ENCODE measurements at places on chromosomes 11 and 22. TPM values are rescaled to one million over a fixed set of nuclear protein-coding genes. Genes with fewer than 3 reads are reported as not detected.
A peak's percentile ranks its signal among the peaks of the same experiment; 100 is the strongest.

Gene PAMR1
- 0.08 TPM for total RNA-seq

Gene OR51I1
- not detected for total RNA-seq

Gene CCND1
- total RNA-seq, result 2.6 TPM

Gene APOL4
- total RNA-seq, result 0.13 TPM

Gene DDI1
- not detected for total RNA-seq

Gene CLDN5
- not detected for total RNA-seq

Gene SLCO2B1
- 1.1 TPM for total RNA-seq

Gene OR5D13
- total RNA-seq, result not detected

Gene KRTAP5-7
- not detected for total RNA-seq

GRCh38 chr22:36469094-36469710 is 12.2 kb downstream of the TXN2 start:
- no peak overlapping the region for H3K4me3 ChIP-seq
- H3K4me1 ChIP-seq, result peaks cover 4% of the 10 kb centered on the region
- no peak overlapping the region for H3K27ac ChIP-seq
- DNase-seq, result no peak
- H3K27me3 ChIP-seq, result no peaks in the 10 kb centered on the region
- peaks cover 24% of the 10 kb centered on the region for H3K36me3 ChIP-seq

GRCh38 chr11:125123947-125124617 is 12.7 kb upstream of the TMEM218 start:
- H3K27me3 ChIP-seq, result no peaks in the 10 kb centered on the region
- no peaks in the 10 kb centered on the region for H3K4me1 ChIP-seq
- H3K4me3 ChIP-seq, result no peak overlapping the region
- no peak for DNase-seq
- H3K36me3 ChIP-seq, result no peaks in the 10 kb centered on the region

DNA sequence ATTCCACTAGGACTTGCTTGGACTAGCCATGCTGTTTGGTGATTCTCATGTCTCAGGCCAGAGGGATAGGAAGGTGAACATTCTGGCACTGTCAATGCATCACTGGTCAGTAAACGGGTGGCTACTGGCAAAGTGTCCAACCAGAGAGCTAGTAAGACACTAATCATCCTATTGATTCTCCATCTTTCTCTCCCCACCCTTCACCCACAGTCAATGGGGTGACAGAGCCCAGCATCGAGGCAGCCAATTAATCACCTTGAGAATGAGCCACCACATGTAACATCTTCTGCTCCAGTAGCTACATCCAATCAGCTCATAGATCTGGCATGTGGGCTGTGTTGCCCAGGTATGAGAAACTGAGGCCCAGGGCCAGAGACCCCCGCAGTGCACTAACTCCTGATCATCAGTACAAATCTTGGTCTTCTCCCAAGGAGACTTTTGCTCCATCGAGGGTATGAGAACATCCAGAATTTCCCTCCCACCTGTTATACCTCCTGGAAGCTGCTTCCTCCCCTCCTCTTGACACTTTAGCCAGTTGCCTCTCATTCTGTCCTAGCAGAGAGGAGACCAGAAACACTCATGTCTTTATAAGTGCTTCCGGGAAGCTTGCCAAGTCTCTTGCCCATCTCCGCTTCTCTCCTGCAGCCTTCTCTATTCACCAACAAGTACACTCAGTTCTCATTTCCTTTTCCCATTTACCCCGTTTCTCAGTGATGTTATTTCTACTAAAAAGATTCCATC is 17.0 kb downstream of the HTR3A start:
- H3K27me3 ChIP-seq, result no peaks in the 10 kb centered on the region
- H3K36me3 ChIP-seq, result no peaks in the 10 kb centered on the region
- H3K4me1 ChIP-seq, result no peaks in the 10 kb centered on the region
- H3K4me3 ChIP-seq, result no peak overlapping the region
- no peak for DNase-seq
- no peak overlapping the region for H3K27ac ChIP-seq

DNA sequence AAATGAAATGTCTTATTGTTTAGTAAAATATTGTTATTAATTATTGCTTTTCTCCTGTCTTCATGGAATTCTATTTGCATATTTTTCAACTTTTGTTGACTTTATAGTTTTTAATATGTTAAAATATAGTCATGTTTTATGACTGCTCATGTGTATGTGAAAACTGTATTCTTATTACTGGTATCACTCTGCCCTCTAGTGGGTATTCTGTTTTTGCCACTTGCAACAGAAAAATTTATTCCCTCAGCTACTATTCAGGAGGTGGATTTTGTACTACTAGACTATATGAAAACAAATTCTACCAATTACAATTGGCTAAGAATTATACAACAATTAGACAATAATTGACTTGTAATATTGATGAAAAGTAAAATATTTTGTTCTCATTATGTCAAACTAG is 45.0 kb downstream of the OR4C6 start:
- no peak overlapping the region for H3K4me3 ChIP-seq

DNA sequence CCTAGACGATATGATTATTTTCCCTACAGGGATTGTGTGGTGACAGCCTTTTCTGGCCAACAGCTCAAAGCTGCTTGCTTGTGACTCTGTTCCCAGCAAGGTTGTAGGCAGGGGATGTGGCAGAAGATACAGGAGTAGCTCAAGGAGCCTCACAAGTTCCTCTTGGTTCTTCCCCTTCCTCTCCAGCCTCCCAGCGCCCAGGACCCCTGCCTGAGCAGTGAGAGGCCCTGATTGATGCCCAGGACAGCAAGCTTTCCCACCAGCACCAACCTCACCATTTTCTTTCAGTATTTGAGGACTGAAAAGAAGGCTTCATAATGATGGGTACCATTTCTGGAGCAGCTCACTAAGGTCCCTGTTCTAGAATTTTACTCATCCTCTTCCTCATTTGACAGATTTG is 248.0 kb downstream of the TENM4 start:
- no peaks in the 10 kb centered on the region for H3K4me1 ChIP-seq
- DNase-seq, result no peak
- no peaks in the 10 kb centered on the region for H3K36me3 ChIP-seq
- no peak overlapping the region for H3K4me3 ChIP-seq

- no peaks in the 10 kb centered on the region for H3K27me3 ChIP-seq
- no peak for DNase-seq
- H3K4me1 ChIP-seq, result no peaks in the 10 kb centered on the region
- H3K27ac ChIP-seq, result no peak overlapping the region
Observed at GRCh38 chr22:26393929-26394328, 35.1 kb upstream of the ASPHD2 start.

DNA sequence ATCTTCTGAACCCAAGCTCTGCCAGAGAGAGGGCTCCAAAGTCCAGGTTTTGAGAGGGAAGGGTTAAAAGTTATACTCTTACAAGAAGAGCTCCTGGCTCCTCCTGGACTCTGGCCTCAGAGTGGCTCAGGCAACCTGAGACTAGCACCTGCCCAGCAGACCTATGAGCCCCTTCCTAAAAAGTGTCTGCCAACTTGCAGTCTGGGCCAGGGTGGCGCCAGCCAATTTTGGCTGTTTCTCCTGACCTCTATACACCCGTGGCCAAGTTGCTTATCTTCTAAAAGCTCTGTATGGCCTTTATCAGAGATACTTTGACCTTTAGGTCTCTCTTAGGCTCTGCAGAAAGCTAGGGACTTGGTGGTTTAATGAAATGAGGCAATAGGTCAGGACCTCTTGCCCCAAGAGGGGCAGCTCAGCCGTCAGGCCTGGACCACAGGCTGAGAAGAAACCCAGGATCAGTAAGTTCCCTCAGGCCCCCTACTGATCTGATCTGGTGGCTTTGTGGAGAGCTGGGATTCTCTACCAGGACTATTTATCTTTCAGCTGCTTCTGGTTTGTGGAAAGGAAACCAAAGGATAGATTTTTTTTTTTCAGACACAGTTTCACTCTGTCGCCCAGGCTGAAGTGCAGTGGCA is 10.3 kb upstream of the UCP3 start:
- DNase-seq, result no peak
- no peak overlapping the region for H3K4me3 ChIP-seq
- H3K36me3 ChIP-seq, result no peaks in the 10 kb centered on the region
- H3K27me3 ChIP-seq, result no peaks in the 10 kb centered on the region
- no peak overlapping the region for H3K27ac ChIP-seq

- H3K36me3 ChIP-seq, result no peaks in the 10 kb centered on the region
- H3K27me3 ChIP-seq, result no peaks in the 10 kb centered on the region
- no peak overlapping the region for H3K27ac ChIP-seq
- no peak overlapping the region for H3K4me3 ChIP-seq
- no peak for DNase-seq
Observed at GRCh38 chr11:41121600-41121999, 337.9 kb downstream of the LRRC4C start.

DNA sequence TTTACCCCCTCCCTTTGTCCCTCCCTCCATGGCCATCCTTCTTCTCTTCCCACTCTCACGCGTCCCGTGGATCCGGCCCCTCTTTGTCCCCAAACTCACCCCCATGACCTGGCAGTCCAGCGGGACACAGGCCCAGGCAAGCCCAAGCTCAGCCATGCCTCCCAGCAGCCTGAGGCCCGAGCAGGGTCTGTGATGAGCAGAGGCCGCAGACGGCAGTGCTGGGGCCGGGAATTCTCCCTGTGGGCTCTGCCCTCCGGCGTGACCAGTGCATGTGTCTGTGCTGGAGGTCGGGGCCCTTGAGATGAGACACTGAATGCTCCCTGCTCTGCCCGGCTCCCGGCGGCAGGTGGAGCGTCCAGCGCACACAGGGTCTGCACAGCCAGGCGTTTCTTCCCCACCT is 237.9 kb downstream of the BRD1 start:
- no peak overlapping the region for H3K4me3 ChIP-seq
- no peaks in the 10 kb centered on the region for H3K27me3 ChIP-seq
- no peak overlapping the region for H3K27ac ChIP-seq
- H3K4me1 ChIP-seq, result no peaks in the 10 kb centered on the region

GRCh38 chr11:58685973-58686722 is 45.6 kb downstream of the GLYAT start:
- no peak for DNase-seq
- no peaks in the 10 kb centered on the region for H3K36me3 ChIP-seq
- no peaks in the 10 kb centered on the region for H3K27me3 ChIP-seq
- no peak overlapping the region for H3K27ac ChIP-seq
- no peaks in the 10 kb centered on the region for H3K4me1 ChIP-seq
- H3K4me3 ChIP-seq, result no peak overlapping the region

DNA sequence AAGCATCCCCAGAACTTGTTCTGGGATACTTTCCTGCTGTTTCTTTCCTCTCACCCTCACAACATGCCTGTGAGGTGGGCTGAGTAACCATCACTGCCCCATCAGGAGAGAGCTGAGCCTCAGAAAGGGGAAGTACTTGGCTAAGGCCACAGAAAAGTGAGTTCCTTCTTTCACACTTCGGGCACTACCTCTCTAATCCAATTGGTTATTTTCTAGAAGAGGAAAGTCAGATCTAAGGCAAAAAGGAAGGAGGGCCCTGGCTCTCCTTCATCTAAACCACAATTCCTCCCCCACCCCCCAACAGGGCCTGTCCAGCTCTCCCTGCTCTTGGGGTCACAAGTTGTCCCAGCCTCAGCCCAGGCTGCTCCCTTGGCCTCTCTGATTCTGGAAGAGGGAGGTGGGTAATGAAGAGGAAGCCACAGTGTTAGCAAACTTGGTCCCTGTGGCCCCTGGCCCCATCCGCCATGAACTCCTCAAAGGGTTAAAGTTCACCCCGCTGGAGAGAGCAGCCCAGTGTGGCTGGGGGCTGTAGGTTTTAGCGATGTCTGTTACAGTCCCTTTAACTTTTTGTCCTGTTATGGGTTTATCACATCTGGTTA is 34.0 kb downstream of the SLC22A12 start:
- no peak overlapping the region for H3K27ac ChIP-seq
- DNase-seq, result no peak
- no peaks in the 10 kb centered on the region for H3K27me3 ChIP-seq
- no peaks in the 10 kb centered on the region for H3K36me3 ChIP-seq
- peaks cover 6% of the 10 kb centered on the region for H3K4me1 ChIP-seq
- no peak overlapping the region for H3K4me3 ChIP-seq

DNA sequence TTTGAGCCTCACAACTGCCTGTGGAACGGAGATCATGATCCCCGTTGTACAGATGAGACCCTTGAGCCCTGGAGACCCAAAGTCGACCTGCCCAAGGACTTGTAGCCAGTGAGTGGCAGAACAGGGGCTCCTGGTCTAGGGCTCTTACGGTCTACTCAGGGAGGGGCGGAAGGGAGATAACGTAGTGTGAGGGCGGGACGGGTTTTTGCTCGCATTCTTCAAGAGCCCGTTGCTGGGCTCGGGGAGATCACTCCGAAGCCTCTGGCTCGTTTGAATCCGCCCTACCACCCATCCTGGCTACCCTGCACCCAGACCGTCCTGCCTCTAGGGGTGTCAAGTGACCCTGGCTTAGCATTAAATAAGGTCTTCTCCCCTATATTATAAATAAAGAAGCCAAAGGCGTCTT is 639 bp downstream of the CRY2 start:
- H3K27ac ChIP-seq, result peak overlapping the region; percentile 48
- peaks cover 12% of the 10 kb centered on the region for H3K4me1 ChIP-seq
- H3K4me3 ChIP-seq, result peak overlapping the region; percentile 78
- H3K36me3 ChIP-seq, result no peaks in the 10 kb centered on the region
- H3K27me3 ChIP-seq, result no peaks in the 10 kb centered on the region

DNA sequence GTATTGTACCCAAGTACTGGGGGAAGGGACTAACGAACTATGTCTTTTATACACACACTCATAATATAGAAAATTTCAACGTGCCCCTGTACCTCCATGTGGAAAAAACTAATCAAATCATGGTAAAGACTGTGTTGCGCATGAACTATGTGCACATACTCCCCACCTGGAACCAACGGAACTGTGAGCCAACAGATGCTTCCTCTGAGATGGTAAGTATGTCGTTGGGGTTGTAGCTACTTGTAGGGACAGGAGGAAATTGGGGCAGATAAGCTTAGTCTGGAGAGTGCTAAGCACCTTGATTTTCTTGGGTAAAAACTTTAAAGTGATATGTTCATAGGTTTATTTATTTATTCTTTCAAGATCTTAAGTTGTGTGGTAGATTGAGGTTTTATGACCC is 40.1 kb downstream of the GLYAT start:
- H3K4me1 ChIP-seq, result no peaks in the 10 kb centered on the region
- no peak for DNase-seq
- no peak overlapping the region for H3K4me3 ChIP-seq

- H3K27me3 ChIP-seq, result no peaks in the 10 kb centered on the region
- no peak overlapping the region for H3K27ac ChIP-seq
- no peaks in the 10 kb centered on the region for H3K36me3 ChIP-seq
Observed at GRCh38 chr11:78371221-78371891, 46.3 kb downstream of the GAB2 start.

GRCh38 chr11:69439127-69439526 is 42.3 kb upstream of the LINC01488 start:
- peaks cover 25% of the 10 kb centered on the region for H3K4me1 ChIP-seq
- no peaks in the 10 kb centered on the region for H3K36me3 ChIP-seq
- H3K4me3 ChIP-seq, result no peak overlapping the region
- no peak overlapping the region for H3K27ac ChIP-seq

- H3K4me3 ChIP-seq, result no peak overlapping the region
- no peak overlapping the region for H3K27ac ChIP-seq
- no peaks in the 10 kb centered on the region for H3K36me3 ChIP-seq
- no peak for DNase-seq
- H3K4me1 ChIP-seq, result peaks cover 7% of the 10 kb centered on the region
Observed at GRCh38 chr22:46147471-46148267, 2.7 kb upstream of the PPARA start.

DNA sequence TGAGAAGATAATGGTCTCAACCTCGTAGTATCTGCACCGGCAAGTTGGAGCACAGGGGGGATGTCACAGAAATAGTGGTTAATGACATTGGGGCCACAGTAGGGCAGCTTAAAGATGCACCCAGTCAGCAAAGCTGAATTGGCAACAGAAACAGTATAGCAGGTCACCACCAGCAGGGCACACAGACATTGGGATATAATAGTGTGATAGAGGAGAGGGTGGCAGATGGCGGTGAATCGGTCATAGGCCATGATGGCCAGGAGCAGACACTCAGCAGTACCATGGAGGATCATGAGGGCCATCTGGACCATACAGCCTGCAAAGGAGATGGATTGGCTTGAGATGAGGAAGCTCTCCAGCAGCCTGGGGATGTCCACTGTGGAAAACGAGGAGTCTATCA is 106.0 kb upstream of the OR9Q1 start:
- no peak overlapping the region for H3K27ac ChIP-seq
- DNase-seq, result no peak
- H3K4me3 ChIP-seq, result no peak overlapping the region
